ENCODE measurements at places on chromosomes 7 and 10. TPM values are rescaled to one million over a fixed set of nuclear protein-coding genes. Genes with fewer than 3 reads are reported as not detected.

GRCh38 chr7:20577441-20578071 is 37.9 kb upstream of the ABCB5 start:
- DNase-seq: no peak

- no peak for DNase-seq
These were observed 112.0 kb upstream of the FGFR2 start for GRCh38 chr10:121710207-121710606.

GRCh38 chr7:39633563-39634477 is 10.4 kb downstream of the RALA start:
- DNase-seq: no peak

GRCh38 chr10:33600381-33600780 is 265.9 kb upstream of the NRP1 start:
- no peak for DNase-seq

DNA sequence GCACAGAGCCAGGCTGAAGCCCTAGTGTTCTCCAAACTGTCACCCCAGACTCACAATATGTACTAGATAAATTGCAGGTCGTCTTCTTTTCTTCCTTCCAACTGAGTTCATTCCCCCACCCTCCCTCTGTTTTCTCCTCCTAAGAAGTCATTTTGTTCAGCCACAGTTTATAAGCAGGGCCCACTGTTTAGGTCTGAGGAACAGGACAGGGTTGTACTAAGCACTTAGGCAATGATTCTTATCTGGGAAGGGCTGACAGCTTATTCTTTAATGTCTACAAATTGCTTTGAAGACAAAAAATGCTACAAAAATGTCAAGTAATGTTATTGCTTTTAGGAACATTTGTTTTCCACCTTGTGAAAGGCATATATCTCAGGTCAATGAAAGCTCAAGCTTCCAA is 59.1 kb downstream of the CDC123 start:
- no peak for DNase-seq

- DNase-seq: no peak
These were observed 2.5 kb downstream of the MTPN start for GRCh38 chr7:135974667-135975066.

- peak; percentile 71 for DNase-seq
These were observed 208.7 kb upstream of the PHYHIPL start for GRCh38 chr10:58967551-58968388.

NPTX2 gene
- total RNA-seq: 5.8 TPM

FMC1 gene
- total RNA-seq: 16.8 TPM

GPR158 gene
- 6.1 TPM for total RNA-seq

C10orf95 gene
- not detected for total RNA-seq

Data from occipital lobe (tissue), 3 donors.